Activated naive CD8-positive, alpha-beta T cell treated with anti-CD3 and anti-CD28 coated beads for 36 hours (primary cell): ENCODE measurements at places on chromosomes 7 and 10. TPM values are rescaled to one million over a fixed set of nuclear protein-coding genes. Genes with fewer than 3 reads are reported as not detected.

- no peak for DNase-seq
- no peak overlapping the region for H3K4me3 ChIP-seq
- peaks cover 26% of the 10 kb centered on the region for H3K4me1 ChIP-seq
These were observed 77.5 kb downstream of the ARID5B start for GRCh38 chr10:61978965-61979364.

DNA sequence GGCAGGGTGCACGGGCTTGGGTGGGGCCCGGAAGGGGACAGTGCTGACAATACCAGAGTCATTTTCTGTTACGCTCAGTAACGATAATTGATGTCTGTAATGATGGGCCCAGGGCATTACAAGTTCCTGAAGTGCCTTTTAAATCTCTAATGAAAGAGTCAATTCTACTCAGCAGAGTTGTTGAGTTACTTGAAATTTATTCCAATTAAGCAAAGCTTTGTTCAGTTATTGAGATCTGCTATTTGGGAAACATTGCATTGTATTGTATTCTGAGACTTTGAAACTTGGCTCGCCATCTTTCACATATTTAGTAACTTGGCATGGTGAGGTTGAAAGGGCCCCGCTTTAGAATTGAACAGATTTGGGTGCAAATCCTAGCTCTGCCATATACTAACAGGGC is 34.7 kb downstream of the MINDY4 start:
- no peaks in the 10 kb centered on the region for H3K27me3 ChIP-seq
- no peaks in the 10 kb centered on the region for H3K36me3 ChIP-seq

DNA sequence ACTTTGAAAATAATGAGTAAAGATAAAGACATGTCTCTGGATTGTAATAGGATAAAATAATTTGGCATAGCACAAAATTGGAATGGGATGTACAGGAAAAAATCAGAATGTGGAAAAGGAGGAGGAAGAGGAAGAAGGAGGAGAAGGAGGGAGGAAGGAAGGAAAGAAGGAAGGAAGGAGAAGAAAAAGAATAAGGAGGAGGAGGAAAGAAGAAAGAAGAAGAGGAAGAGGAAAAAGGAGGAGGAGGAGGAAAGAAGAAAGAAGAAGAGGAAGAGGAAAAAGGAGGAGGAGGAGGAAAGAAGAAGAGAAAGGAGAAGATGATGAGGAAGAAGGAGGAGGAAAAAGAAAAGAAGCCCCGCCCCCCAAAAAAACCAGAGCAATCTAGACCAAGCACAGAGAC is 95.9 kb downstream of the ST8SIA6 start:
- no peaks in the 10 kb centered on the region for H3K36me3 ChIP-seq
- H3K4me1 ChIP-seq = peaks cover 3% of the 10 kb centered on the region
- H3K27me3 ChIP-seq = peaks cover 6% of the 10 kb centered on the region
- H3K27ac ChIP-seq = no peak overlapping the region

DNA sequence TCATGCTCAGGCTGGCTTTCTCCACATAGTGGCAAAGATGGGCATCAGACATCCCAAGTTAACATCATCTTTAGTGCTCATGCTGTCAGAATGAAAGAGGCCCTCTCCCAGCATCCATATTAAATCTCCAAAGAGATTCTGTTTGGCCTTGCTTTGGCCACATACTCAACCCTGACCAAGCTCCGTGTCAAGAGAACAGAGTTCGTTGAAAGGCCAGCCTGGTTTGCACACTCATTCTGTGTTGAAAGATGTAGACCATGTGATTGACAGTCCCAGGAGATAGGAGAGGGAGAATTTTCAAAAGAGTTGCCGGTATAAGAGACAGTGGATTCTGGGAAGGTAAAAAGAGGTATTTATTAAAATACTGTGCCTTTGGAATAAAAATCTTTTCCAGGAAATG is 19.7 kb downstream of the MET start:
- H3K4me1 ChIP-seq = peaks cover 2% of the 10 kb centered on the region
- no peaks in the 10 kb centered on the region for H3K36me3 ChIP-seq

GRCh38 chr7:71733107-71733870 is 601.3 kb downstream of the GALNT17 start:
- peaks cover 14% of the 10 kb centered on the region for H3K27me3 ChIP-seq
- no peak overlapping the region for H3K27ac ChIP-seq
- H3K36me3 ChIP-seq = no peaks in the 10 kb centered on the region
- no peak overlapping the region for H3K4me3 ChIP-seq
- peak; percentile 63 for DNase-seq

Gene MLXIPL
- total RNA-seq = not detected
